Mesenchymal stem cell (in vitro differentiated cells and primary cell): ENCODE measurements at places on chromosomes 11 and 22.
A peak's percentile ranks its signal among the peaks of the same experiment; 100 is the strongest.

GRCh38 chr11:106400949-106401570, 323.6 kb downstream of the AASDHPPT start:
- no peak for DNase-seq
- no peak overlapping the region for H3K4me3 ChIP-seq
- no peak overlapping the region for H3K27ac ChIP-seq
- no peaks in the 10 kb centered on the region for H3K36me3 ChIP-seq

DNA sequence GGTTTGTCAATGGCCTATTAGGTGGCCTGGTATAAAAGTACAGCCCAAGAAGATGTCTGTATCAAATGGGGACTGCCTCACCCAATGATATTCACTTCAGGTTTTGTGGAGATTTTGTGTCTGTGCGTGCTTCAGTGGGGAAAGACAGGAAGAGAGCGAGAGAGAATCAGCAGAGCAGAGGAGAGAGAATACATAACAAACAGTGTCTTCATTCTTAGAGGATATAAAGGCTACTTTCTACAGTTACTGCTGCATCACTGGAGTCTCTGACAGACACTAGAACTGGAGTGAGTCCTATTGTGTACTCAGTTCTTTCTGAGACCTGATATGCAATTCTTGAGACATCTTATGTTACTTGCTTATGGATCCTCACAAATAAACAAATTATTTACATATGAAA, 115.0 kb downstream of the CASP12 start:
- no peak overlapping the region for H3K27ac ChIP-seq
- no peak for DNase-seq
- no peak overlapping the region for H3K4me3 ChIP-seq
- H3K36me3 ChIP-seq = no peaks in the 10 kb centered on the region
- no peaks in the 10 kb centered on the region for H3K27me3 ChIP-seq

DNA sequence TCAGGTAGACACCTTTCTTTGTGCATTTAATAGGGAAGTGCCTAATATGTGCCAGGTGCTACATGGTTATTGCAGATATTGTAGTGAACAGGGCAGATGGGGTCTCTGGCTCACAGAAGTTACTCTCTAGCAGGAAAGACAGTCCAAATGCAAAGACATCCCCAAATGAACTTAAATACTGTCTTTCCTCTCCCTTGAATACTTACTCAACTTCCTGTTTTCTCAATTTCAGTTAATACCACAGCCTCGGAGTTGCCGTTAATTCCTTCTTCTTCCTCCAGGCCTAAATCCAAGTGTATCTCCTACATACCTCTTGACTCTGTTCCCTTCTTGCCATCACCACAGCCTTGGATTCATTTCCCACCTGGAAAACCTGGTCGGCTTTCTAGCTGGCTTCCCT, 134.3 kb upstream of the SESN3 start:
- H3K4me1 ChIP-seq = peaks cover 10% of the 10 kb centered on the region
- no peak overlapping the region for H3K4me3 ChIP-seq
- DNase-seq = no peak
- H3K27me3 ChIP-seq = no peaks in the 10 kb centered on the region

- no peak for DNase-seq
- no peaks in the 10 kb centered on the region for H3K4me1 ChIP-seq
- no peak overlapping the region for H3K27ac ChIP-seq
- no peaks in the 10 kb centered on the region for H3K36me3 ChIP-seq
These were observed 77.9 kb upstream of the USP47 start for GRCh38 chr11:11763796-11764422.

- H3K36me3 ChIP-seq = peaks cover 42% of the 10 kb centered on the region
- H3K4me3 ChIP-seq = no peak overlapping the region
These were observed 29.1 kb downstream of the ZBED4 start for GRCh38 chr22:49882519-49883293.

- no peak for DNase-seq
- no peaks in the 10 kb centered on the region for H3K27me3 ChIP-seq
- H3K36me3 ChIP-seq = no peaks in the 10 kb centered on the region
- no peak overlapping the region for H3K4me3 ChIP-seq
These were observed 30.8 kb upstream of the EXPH5 start for GRCh38 chr11:108624196-108624925.

DNA sequence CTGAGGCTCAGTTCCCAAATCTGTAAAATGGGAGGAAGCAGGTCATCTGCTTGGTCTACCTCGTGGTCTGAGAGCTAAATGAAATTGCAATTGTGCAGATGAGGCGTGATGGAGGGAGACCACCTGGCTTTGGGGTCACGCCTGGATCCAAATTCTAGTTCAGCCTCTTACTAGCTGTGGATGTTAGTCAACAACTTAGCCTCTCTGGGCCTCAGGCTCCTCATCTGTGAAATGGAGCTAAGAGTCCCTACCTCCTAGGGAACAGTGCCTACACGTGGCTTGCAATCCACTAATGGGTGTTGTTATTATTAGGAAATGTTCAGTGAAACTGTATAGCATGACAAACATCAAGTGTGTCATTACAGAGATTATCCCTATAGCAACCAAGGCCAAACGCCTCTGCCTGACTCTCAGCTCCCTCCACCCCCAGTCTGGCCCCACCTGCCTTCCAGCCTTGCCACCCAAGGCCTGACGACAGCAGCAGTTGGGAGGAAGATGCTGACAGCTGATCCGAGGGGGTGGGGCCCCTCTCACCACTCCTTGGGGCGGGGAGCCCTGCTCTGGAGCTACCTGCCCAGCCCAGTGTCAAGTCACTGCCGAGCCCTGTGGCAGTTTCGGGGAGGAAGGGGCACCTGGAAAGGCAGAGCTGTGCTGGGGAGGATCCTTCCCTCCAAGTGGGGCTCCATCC, 1.7 kb upstream of the RHOD start:
- no peaks in the 10 kb centered on the region for H3K27me3 ChIP-seq
- H3K27ac ChIP-seq = no peak overlapping the region
- peak; percentile 91 for DNase-seq

DNA sequence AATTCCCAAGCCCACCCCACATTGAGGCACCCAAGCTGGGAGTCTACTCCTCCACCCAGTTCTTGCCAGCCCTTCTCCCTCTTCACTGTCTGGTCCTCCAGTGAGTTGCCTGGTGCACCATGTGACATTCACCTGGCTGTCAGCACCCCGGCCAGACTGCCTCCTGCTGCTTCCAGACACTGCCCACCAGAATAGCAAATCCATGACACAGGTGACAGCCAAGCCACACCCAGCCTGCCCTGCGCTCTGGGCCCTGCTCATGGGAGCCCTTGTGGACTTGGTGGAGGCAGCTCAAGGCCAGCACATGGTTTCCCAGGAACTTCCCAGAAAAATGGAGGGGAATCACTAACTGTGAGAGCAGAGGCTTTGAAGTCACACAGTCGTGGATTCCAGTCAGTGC, 96.3 kb upstream of the CSNK2A3 start:
- H3K36me3 ChIP-seq = no peaks in the 10 kb centered on the region
- peaks cover 5% of the 10 kb centered on the region for H3K4me1 ChIP-seq
- H3K4me3 ChIP-seq = no peak overlapping the region
- H3K27ac ChIP-seq = no peak overlapping the region

- H3K27me3 ChIP-seq = peaks cover 32% of the 10 kb centered on the region
- peak; percentile 57 for DNase-seq
- no peak overlapping the region for H3K4me3 ChIP-seq
- H3K36me3 ChIP-seq = no peaks in the 10 kb centered on the region
These were observed 70.7 kb upstream of the E2F8 start for GRCh38 chr11:19311308-19312030.

DNA sequence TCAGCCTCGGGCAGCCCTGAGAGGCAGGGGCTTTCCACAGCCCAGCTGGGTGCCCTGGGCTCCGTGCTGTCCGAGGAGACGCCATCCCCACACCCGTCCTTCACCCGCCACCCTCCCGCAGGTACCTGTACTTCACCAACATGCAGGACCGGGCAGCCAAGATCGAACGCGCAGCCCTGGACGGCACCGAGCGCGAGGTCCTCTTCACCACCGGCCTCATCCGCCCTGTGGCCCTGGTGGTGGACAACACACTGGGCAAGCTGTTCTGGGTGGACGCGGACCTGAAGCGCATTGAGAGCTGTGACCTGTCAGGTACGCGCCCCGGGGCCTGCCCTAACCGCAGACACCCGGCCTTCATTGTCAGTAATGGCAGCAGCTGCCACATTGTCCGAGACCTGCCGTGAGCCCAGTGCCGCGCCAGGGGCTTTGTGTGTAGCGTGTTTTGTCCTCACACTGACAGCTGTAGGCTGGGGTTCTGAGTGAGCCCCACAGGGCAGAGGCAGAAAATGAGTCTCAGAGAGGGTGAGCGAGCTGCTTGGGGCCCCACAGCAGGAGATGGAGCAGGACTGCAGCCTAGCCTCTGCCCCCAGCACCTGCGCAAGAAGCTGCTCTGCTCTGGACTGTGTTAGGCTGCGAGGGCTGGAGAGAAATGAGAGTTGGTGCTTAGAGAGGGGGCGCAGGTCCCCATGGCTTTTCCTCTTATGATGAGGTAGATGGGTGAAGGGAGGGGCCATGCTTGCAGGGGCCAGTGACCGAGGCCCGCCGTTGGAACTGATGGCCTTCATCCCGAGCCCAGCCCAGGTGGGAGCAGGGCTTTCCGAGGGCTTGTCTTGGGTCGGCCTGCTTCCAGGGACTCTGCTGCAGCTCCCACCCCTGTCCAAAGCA, 35.3 kb upstream of the PPP6R3 start:
- H3K4me1 ChIP-seq = no peaks in the 10 kb centered on the region
- no peaks in the 10 kb centered on the region for H3K27me3 ChIP-seq
- no peak overlapping the region for H3K4me3 ChIP-seq
- no peak overlapping the region for H3K27ac ChIP-seq

GRCh38 chr11:16841481-16841880, 103.0 kb downstream of the C11orf58 start:
- peaks cover 3% of the 10 kb centered on the region for H3K4me1 ChIP-seq
- H3K27ac ChIP-seq = no peak overlapping the region
- H3K27me3 ChIP-seq = no peaks in the 10 kb centered on the region
- no peak for DNase-seq
- no peak overlapping the region for H3K4me3 ChIP-seq

DNA sequence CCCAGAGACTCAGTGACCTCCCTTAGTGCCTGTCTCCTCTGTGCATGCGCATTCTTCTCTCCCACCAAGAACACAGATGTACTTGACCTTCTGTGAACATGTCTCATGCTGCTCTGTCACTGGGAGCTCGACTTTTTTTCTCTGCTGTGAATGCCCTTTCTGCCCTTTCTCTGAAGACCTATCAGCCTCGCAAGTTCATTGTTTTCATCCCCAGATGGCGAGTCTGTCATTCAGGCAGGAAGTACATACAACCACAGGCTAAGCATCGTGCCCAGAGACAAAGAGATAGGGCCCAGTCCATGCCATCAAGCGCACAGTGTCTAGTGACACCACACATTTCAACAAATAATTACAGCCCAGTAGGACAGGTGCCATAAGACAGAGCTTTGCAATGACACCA, 50.4 kb upstream of the RAB1B start:
- H3K27ac ChIP-seq = no peak overlapping the region
- H3K27me3 ChIP-seq = no peaks in the 10 kb centered on the region
- no peak for DNase-seq
- H3K36me3 ChIP-seq = peaks cover 65% of the 10 kb centered on the region
- H3K4me1 ChIP-seq = peaks cover 8% of the 10 kb centered on the region

DNA sequence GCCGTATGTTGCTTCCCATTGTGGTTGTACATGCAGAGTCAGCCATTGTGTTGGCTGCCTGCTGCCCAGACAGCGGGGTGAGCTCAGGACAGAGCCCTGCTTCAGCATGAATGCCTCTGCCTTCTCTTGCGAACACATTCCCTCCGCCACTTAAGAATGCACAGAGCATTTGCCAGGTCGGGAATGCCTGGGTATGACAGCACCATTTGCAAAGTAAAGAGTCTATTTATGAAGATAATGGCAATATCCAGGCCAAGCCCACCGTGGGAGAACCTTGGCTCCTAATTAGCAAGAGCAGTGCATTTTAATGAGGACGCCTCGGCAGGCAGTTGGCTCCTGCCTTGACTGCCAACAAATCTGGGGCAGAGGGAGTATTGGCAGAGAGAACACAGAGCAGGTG, 62.5 kb upstream of the SORL1 start:
- no peak overlapping the region for H3K4me3 ChIP-seq
- H3K27ac ChIP-seq = no peak overlapping the region
- DNase-seq = no peak
- H3K27me3 ChIP-seq = no peaks in the 10 kb centered on the region
- no peaks in the 10 kb centered on the region for H3K4me1 ChIP-seq

GRCh38 chr11:103370076-103370475, 260.9 kb downstream of the DYNC2H1 start:
- no peak for DNase-seq
- H3K36me3 ChIP-seq = peaks cover 31% of the 10 kb centered on the region
- H3K27me3 ChIP-seq = no peaks in the 10 kb centered on the region
- H3K27ac ChIP-seq = no peak overlapping the region
- no peak overlapping the region for H3K4me3 ChIP-seq

GRCh38 chr11:84408946-84409411, 1122.8 kb upstream of the CCDC90B start:
- no peak overlapping the region for H3K27ac ChIP-seq
- H3K36me3 ChIP-seq = no peaks in the 10 kb centered on the region
- no peaks in the 10 kb centered on the region for H3K27me3 ChIP-seq
- H3K4me1 ChIP-seq = no peaks in the 10 kb centered on the region
- peak; percentile 66 for DNase-seq

DNA sequence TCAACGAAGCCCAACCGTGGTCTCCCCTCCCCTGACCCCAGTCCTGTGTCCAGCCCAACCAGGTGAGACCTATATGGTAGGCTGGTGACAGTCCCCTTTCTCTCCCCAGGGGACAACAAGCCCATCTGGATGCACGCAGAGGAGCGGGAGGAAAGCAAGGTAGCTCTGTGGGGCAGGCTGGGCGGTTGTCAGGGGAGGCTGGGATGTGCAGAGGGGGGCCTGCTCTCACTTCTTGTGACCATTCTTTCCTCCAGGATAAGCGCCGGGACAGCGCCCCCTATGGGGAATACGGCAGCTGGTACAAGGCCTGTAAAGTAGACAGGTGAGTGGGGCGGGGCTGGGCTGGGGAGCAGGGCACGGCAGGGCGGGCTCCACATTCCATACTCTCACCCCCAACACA, 3.5 kb upstream of the RAB1B start:
- no peak overlapping the region for H3K4me3 ChIP-seq
- no peaks in the 10 kb centered on the region for H3K27me3 ChIP-seq
- peaks cover 11% of the 10 kb centered on the region for H3K4me1 ChIP-seq
- no peak for DNase-seq
- H3K27ac ChIP-seq = no peak overlapping the region
- peaks cover 61% of the 10 kb centered on the region for H3K36me3 ChIP-seq

DNA sequence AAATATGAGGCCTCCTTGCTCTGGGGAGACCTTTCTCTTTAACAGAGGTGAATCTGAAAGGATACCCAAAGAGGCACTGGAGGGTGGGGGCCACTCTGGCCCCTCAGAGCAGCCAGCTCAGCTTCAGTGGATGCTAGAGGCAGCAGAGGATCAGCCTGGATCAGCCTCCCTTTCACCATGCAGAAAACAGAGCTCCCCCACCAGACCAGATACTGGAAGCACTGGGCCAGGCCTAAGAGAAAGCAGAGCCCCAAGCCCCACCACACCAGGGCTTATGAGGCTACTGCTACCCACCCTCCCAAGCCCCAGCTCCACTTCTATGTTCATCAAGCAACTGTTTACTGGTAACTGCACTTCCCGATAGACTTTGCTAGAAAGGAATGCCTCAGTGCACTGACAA, 4.0 kb upstream of the SLC43A3 start:
- no peak overlapping the region for H3K4me3 ChIP-seq
- peaks cover 15% of the 10 kb centered on the region for H3K4me1 ChIP-seq
- H3K27ac ChIP-seq = no peak overlapping the region
- H3K27me3 ChIP-seq = no peaks in the 10 kb centered on the region
- no peaks in the 10 kb centered on the region for H3K36me3 ChIP-seq

- DNase-seq = no peak
- H3K4me1 ChIP-seq = no peaks in the 10 kb centered on the region
- no peak overlapping the region for H3K27ac ChIP-seq
- H3K36me3 ChIP-seq = peaks cover 7% of the 10 kb centered on the region
- peaks cover 11% of the 10 kb centered on the region for H3K27me3 ChIP-seq
These were observed 51.0 kb downstream of the PPFIBP2 start for GRCh38 chr11:7564803-7565202.
